ENCODE measurements at places on chromosomes 5 and 9. TPM values are rescaled to one million over a fixed set of nuclear protein-coding genes. Genes with fewer than 3 reads are reported as not detected.

The ZNF658 gene
- 27.8 TPM for total RNA-seq

The CD14 gene
- 48.5 TPM for total RNA-seq

The TLX3 gene
- not detected for total RNA-seq

The IL12B gene
- total RNA-seq, result not detected

The SPARC gene
- 2,293 TPM for total RNA-seq

The LCN2 gene
- total RNA-seq, result not detected

The GMCL2 gene
- total RNA-seq, result not detected

The GRXCR2 gene
- total RNA-seq, result not detected

The C9orf50 gene
- not detected for total RNA-seq

The PCDHA9 gene
- 0.26 TPM for total RNA-seq

DNA sequence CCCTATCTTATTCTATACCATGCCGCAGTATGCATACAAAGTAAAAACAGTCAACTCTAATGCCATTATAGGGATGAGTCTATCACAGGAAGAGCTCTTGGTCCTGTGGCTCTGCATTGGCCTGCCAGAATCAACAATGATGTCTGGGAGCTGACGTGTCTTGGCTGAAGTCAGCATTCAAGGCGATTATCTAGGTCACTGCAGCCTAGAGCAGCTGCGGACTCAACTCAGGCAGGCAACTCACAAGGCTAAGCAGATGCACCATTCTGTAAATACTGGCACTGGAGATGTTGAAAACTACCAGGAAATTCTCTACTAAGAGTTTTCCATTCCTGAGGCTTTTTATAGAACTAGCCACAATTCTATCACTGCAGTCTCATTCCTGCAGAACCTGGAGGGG is 13.3 kb downstream of the SPATA9 start:
- DNase-seq, result peak; percentile 77

DNA sequence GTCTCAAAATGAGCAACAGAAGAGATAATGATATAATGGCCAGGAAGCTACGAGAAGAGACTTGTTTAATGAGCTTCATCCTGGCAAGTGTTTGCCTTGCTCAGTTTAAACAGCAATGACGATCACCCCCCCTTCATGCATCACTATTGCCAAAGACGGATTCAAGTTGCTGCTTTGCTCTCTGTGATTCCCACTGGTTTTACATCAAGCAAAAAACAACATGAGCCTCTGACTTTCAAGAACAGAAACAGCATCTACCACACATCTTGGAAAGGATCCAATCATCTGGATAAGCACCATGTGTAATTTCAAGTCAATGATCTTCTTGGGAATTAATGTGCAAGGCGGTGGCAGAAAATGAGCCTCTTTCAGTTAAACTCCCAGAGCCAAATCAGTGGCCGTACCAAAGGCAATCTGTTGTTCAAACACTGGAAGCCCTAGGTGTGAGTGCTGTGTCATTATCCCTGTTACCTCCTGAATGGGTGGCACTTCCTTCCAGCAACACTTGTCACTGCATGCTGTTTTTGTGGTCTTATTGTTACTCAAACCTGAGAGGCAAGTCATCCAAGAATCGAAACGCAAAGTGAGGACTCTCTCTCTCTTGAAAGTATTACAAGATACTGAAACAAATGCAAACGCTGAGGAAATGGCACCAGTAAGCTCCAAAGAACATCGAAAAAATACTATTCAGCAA is 72.8 kb downstream of the MED27 start:
- DNase-seq, result no peak

GRCh38 chr9:37954581-37954981 is 50.7 kb upstream of the SLC25A51 start:
- no peak for DNase-seq

GRCh38 chr5:137994556-137994955 is 38.3 kb downstream of the FAM13B start:
- DNase-seq, result no peak

DNA sequence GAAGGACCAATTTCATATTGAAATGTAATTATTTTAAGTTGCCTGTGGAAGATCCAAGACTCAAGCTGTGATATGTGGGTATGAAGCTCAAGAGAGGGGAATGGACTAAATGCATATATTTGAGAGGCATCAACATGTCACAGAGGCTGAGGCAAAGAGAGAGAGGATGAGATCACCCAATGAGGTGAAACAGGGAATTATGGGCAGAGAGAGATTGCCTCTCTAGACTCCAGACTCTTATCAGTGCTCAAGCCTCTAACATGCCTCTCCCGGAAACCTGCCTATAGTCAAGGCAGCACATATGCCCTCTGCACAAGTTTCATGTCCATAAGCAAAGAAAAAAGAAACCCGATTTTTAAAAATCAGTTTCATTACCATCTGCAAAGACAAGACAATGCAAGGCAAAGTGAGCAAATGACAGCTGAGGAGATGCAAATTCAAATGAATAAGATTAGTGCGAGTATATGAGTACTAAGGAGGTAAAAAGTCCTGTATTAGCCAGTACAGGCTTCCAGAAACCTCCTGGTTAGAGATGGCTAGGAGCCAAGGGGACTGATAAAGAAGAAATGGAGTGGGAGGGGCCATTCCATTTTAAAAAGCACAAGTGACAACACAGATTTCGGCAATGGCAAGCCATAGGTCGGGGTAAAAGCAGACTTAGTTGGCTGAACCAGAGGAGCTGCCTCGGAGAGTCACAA is 9.4 kb downstream of the APTX start:
- DNase-seq, result no peak

DNA sequence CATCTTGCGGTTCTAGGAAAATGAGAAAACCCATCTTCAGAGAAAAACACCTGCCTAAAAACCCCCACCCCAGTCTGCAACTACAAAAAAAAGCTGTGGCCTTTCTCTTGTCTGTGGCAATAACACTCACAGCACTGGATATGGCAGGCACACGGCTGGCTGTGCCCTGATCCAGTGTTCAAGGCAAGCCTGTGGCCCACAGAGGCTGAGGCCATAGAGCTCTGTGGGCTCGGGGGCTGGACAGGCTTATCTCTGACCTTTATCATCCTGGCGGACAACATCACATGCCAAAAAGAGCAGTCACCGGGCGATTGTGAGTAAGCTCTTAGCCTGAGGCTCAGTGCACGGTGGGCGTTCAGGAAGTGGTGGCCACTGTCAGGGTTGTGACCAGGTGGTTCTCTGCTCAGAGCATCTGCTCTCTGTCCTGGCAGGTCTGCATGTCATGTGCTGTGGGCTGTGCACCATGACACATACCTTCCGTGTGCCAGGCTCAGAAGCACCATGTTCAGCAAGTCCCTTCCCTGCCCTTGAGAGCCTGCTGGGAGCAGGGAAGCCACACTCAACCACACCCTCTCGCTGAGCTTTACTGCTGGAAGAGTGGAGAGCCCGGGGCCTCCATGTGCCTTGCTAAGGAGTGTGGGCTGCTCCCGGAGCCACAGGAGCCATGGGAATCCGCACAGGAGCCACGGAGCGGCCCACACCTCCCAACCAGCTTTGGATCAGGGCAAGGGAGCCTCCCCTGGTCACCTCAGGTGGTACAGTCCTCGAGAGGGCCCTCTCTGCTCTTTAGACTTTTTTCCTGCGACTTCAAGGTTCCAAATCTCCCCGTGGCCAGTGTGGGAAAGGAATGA is 34.6 kb upstream of the WDR38 start:
- no peak for DNase-seq

GRCh38 chr5:5014586-5015235 is 125.4 kb upstream of the ADAMTS16 start:
- no peak for DNase-seq

GRCh38 chr9:19927560-19927959 is 138.7 kb upstream of the SLC24A2 start:
- no peak for DNase-seq

DNA sequence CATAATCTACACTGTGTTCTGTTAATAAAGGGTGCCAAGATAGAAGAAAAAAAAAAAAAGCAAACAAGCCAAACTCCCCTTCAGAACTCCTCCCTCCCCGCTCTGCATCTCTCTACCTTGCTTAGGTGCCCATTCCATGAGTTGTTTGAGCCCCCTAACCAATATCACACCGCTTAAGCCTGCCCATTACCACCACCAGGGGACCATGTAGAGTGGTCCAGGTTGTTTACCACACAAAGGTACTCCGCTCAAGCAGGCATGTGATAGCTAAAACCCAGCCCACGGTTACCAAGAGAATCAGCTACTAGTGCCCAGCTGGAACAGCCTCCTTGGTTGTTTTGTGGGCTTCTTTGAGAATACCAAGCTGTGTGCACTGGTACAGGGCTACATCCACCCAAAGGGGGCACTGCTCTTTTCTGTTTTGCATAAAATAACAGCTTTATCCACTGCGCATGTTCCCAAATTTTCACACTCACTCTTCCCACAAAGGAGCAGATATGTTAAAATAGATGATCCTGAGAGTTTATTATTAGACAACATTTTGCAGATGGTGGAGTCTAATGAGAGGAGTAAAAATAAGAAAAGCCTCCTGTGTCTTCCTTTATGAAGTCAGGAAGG is 304.1 kb downstream of the DEPDC1B start:
- DNase-seq, result no peak

- no peak for DNase-seq
Observed at GRCh38 chr5:159775890-159776289, 140.4 kb upstream of the ADRA1B start.

DNA sequence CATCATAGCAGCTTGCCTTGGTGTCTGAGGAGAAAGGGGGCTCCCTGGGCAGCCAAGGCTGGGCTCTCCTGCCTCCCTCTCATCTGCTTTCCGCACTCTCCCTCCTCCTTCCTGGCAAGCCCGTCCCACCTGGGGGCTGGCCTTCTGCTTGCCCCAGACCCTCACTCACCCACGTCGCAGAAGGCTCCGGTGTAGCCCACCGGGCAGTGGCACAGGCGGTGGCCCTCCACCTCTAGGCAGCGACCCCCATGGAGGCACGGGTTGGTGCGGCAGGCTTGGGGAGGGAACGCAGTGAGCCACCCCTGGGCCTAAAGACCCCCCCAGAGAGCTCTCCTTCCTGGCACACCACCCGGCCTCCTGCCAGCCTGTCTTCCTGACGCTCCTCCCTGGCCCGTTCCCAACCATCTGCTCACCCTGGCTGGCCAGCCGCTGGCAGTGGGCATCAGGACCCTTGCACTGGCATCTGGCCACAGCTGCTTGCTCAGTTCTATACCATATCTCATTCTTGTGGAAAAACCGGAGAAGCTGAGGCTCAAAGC is 4.2 kb upstream of the PFN3 start:
- DNase-seq, result no peak

DNA sequence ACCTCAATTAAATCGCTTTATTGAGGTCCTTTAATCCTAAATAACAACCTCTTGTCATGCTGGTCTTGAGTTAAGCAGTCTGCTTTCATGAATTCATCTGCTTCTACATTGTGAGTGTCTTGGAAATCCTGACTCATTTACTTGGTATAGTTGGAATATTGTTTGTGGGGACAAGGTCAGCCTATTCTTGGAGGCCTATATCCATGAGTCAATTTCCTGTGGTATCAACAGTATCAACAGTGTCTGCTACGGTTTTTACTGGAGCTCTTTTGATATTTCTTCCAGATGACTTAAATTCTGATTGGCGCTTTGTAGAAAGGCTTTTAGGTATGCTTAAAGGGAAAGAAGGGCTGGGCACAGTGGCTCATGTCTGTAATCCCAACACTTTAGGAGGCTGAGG is 71.2 kb upstream of the PARP8 start:
- DNase-seq, result no peak

GRCh38 chr9:16257604-16258003 is 612.9 kb downstream of the BNC2 start:
- DNase-seq, result no peak

DNA sequence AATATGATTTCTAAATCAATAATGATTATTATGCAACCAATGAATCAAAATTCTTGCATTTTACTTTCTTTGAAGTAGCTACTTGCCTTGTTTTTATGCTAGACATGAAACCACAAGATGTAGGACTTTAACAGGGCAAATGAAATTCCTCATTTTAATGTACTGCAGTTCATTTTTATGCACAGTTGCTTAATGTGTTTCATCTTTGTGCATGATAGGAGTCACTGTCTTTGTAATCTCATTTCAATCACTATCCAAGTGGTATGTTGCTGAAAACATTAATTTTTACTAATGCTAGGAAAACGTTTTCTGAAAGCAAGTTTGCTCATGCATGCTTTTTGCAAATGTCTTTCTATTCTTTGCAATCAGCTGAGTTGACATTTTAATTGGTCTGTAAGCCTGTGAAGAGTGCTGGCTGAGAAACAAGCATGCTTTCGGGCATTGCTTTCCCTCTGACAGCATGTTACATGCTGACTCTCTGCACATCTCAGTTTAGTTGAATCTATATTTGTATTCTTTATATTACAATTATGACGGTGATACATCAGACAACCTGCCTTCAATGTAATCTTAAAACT is 535.0 kb upstream of the CDH18 start:
- no peak for DNase-seq

GRCh38 chr9:106727969-106728368 is 135.0 kb upstream of the ZNF462 start:
- no peak for DNase-seq

DNA sequence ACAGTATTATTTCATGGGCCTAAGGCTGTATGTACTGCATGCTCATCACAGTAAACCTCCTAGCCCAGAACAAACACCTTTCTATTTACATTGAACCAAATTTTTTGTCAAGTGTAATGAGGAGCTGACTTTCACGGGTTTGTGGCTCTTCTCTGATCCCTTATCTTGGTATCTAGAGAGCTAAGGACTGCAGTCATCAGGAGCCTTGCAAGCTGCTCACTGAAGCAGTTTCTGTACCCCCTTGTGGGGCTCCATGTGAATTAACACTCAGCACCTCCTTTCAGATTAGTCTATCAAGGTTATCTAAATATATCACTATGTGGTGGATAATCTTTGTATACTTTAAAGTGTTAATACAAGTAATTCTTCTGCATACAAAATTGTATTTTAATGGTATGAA is 108.2 kb downstream of the AUH start:
- no peak for DNase-seq

GRCh38 chr5:39800042-39800601 is 375.3 kb upstream of the DAB2 start:
- DNase-seq, result no peak

- peak; percentile 89 for DNase-seq
Observed at GRCh38 chr5:154850255-154851062, at the start of gene FAXDC2. Gene FAXDC2, minus strand, starts transcription at chr5:154850603. Its CDS starts 12,425 bp downstream, at chr5:154838178.

- no peak for DNase-seq
Observed at GRCh38 chr5:143318270-143318669, 85.2 kb downstream of the NR3C1 start.

DNA sequence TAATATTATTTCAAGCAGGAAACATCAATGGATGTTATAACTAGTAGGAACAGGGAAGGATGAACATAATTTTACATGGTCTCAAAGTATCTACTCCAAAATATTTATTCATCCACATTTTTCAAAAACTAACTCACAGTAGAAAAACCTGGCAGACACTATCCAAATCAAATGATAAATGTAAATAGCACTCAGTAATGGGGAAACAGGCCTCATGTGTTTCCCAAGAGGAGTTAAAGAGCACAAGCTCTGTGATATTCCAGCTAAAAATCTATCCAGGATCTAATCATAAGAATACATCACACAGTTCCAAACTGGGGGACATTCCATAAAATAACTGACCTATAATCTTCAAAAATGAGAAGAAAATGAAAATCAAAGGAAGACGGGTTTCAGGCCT is 443.1 kb downstream of the ZNF608 start:
- no peak for DNase-seq
